Activated CD8-positive, alpha-beta memory T cell treated with anti-CD3 and anti-CD28 coated beads, Interleukin-2, amount 50 U/mL, for 4 hours (primary cell): ENCODE measurements at places on chromosomes 1 and 21.

DNA sequence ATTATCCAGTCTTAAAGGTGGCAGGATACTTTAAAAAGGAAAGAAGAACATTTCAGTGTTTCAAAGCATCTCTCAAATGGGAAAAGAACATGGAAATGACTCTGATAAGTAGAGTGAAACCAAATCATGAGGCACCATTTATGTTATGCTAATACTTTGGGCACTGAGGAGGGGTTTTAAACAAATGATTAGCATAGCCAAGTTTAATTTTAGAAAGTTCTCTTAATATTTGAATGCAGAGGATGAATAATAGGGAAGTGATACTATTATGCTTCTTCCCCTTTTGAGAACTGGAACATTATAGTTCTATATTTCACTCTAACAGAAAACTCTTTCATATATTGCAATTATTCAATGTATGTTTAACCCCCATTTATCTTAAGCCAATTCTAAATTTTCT is 1181.9 kb upstream of the PRMT6 start:
- DNase-seq = no peak

DNA sequence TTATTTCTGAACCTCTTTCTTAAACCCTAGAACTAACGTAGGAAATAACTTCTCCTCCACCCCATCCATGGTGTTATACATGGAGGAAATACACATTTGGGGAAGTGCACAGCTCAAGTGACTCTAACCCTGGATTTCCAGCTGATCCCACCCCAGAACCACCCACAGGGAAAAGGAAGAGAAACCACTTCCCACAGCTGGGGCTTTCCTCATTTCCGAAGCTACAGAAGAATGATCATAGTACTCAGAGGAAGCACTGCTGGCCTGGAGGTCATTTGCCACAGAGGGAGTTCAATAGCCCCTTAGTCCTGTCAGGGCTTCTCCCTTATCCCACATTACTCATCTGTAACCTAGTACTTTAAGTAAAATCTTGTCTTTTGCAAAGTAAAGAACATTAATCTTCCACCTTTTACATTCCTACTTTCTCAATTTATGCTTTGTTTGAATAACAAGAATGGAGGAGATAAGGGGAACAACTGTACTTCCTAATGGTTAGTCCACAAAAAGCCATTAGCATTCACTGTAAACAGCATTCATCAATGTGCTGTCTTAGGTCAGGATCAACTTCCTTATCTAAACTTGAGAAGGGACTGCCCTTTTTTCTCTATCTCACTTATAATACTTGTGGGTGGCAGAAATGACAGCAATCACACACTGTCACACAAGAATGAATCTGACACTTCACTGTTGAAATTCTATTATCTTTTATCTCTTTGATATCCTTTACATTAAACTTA is 63.0 kb upstream of the RGS1 start:
- no peak for DNase-seq

DNA sequence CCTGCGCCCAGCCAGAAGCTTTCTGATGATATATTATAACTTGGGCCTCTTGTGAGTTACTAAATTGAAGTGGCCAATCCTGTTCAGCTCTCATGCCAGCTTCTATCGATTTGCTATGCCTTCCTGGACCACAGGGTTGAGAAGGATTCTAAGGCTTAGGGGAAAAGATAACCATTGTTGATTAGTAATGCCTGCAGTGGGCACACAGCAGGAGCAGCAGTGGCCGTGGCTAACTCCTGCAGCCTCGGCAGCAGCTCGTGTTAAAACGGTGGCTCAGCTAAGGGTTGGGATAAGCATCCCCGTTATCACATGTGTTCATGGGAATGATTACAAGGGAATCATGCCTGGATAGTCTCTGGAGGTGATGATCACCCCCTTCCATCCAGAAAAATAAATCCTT is 20.5 kb upstream of the KCNE2 start:
- no peak for DNase-seq

- DNase-seq = no peak
These were observed 40.0 kb upstream of the PTPRC start for GRCh38 chr1:198598796-198599321.

- DNase-seq = no peak
These were observed 1.5 kb downstream of the ZNF684 start for GRCh38 chr1:40532844-40533424.

- no peak for DNase-seq
These were observed 43.5 kb upstream of the SCCPDH start for GRCh38 chr1:246680696-246681130.

DNA sequence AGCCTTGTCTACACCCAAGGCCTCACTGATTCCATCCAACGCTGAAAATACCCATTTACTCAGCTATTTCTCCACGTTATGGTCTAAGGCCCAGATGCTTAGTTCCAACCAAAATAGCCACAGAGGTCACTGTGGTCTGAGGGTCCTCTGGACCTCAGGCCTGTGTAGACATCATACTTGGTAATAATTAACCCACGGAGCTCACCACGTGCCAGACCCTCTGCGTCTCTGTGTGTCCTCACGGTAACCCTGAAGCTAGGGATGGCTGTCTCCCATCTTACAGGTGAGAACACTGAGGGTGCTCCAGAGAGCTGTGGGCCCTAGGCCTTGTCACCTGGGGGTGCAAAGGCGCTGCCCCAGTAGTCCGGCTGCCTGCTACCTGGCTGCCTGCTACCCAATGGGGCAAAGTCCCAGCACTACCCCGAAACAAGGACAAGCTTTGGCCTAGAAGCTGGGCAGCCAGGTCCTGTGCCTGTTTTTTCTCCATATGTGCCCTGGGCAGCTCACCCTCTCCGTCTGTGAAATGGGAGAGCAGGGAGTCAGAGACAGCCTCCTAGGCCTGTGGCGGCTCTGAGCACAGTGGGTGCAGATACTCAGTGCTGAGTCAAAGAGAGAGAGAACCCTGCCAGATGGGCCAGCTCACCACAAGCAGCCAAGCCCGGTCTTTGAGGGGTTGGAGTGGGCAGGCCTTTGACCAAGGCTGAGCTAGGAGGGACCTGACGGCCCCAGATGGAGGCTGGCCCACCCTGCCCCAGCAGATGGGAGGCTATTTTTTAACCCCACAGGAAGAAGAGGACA is 17.0 kb upstream of the RUNX3 start:
- DNase-seq = no peak

DNA sequence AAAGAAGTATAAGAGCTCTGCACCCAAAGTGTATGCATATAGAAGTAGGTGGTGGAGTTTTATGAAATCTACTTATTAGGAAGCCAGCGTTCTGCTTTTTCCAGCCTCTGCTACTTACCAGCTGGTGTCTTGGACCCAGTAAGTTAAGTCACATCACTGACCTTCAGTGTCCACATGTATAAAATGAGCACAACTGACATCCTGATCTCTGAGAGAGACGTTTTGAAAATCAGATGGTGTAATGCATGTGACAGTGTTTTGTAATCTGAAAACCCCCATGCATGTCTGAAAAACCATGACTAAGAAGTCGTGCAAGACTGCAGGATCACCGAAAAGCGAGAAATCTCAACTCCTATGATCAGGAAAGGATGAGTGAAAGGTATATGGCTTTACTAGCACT is 2.0 kb downstream of the CR1 start:
- DNase-seq = no peak

GRCh38 chr1:212979340-212980122 is 29.2 kb downstream of the VASH2 start:
- DNase-seq = no peak

DNA sequence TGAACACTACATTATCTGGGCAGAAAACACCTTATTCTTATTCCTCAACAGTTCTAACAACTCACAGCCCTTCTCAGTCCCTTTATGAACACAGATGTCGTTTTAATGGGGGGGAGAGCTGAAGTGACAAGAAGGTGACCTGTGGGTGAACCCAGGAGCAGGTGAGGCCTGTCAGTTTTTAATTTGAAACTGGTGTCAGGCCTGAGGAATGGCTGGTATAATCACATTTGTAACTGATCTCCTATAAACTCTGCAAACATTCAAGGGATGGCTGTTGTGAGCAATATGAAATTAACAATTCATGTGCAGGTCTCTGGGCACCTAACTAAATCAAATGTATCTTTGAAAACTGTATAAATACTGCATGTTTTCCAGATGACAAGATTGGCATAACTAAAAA is 362.1 kb upstream of the NR5A2 start:
- DNase-seq = no peak

DNA sequence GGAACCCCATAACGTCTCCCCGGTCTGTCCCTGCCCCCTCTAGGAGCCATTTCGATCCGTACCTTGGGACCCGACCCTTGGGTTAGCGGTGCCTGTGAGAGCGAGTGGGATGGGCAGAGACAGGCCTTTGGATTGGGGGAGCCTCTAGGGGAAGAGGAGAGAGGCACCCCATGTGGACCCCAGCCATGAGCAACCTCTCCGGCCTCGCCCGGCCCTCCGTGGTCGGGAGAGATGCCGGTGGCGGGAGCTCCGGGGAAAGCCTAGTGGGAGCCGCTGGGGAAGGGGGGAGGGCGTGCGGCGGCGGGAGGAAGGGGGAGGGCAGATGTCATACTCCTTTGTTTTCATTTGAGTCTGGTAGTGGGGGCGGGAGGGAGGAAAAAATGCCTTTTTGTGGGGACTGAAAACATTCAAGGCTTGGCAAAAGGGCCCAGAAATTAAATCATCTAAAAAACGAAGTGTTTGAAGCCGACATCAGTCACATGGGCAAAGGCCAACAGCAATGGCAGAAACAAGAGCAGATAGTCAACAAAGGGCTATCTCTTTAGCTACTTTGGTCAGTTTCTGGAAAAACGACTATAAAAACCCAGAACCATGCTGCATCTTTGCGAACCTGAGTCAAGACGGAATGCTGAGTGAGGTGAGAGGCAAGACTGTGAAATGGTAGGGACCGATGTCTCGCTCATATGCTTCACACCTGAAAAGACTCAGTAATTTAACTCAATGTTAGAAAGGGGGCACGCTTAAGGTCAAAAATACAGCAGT is 758 bp downstream of the PTBP2 start:
- peak; percentile 53 for DNase-seq

GRCh38 chr21:28699596-28700259 is 292.9 kb downstream of the LTN1 start:
- DNase-seq = no peak

DNA sequence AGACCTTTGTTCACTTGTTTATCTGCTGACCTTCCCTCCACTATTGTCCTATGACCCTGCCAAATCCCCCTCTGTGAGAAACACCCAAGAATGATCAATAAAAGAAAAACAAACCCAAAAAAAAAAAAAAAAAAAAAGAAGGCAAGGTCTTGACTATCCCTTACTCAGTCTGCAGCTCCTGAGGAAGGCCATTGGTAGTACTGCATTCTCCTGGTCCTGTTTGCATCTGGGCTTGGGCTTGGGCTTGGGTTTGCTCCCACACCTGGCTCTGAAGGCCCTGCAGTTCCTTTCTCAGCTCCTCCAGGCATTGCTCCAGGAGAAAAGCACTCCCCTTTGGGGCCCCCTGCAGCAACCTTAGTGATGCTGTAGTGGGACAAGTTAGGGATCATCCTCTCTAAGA is 1.6 kb downstream of the CCDC163 start:
- no peak for DNase-seq

GRCh38 chr1:235004276-235004675 is 124.4 kb downstream of the TOMM20 start:
- DNase-seq = no peak

- DNase-seq = no peak
These were observed 25.3 kb downstream of the IGSF21 start for GRCh38 chr1:18132711-18133541.

GRCh38 chr1:6490181-6491080 is 1.0 kb downstream of the PLEKHG5 start:
- peak; percentile 53 for DNase-seq

DNA sequence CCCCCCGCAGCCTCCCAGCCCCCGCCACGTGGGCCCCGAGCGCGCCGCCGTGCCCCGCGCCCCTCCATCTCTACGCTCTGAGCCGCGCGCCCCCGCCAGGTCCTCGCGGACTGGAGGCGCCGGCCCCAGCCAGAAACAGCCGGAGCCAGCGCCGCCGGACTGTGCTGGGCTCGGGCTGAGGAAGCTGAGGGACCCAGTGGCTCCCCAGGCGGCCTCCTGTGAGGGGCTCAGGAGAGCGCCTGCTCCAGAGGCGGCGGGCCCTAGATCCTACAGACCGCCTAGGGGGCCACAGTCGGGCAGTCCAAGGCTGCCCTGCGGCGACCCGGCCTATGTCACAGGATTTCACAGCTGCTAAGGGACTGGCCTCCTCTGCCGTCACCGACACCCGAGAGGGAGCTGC is 82.1 kb downstream of the NENF start:
- DNase-seq = no peak

- DNase-seq = no peak
These were observed 87.3 kb downstream of the TBX15 start for GRCh38 chr1:118900643-118901440.

DNA sequence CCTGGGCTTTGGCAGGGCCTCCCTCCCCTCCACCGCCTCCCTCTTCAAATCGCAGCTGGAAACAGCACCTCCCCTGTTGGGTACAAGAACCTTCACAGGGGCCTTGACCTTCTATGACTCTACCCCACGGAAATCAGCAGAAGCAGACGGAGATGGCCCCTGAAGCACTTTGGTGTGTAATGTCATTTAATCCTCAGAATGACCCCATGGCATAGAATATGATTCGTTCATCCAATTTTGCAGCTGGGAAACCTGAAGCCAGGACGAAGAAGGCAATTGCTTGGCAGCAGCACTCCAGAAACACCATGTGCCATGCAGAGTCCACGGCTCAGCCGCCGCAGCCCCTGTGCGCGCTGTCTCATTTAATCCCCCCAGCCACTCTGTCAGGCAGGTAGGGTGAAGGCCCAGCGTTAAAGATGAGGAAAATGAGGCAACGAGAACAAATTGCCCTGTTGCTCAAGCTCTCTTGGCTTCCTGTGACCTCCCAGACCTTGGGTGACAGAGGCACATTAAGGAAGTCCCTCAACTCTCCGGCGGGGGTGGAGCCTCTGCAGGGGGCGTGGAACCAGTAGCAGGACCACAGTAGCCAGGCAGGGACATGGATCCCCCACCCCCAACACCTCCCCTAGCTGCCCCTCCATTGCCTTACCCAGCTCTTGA is 25.8 kb upstream of the LAPTM5 start:
- no peak for DNase-seq

GRCh38 chr1:16085522-16085921 is 12.1 kb upstream of the FAM131C start:
- DNase-seq = no peak

- no peak for DNase-seq
These were observed 28.0 kb downstream of the LYPLAL1 start for GRCh38 chr1:219201656-219202055.

GRCh38 chr1:20996554-20996953 is 180.1 kb downstream of the EIF4G3 start:
- DNase-seq = no peak

- DNase-seq = no peak
These were observed 44.1 kb upstream of the GLIS1 start for GRCh38 chr1:53783056-53783455.
